GM04504 (cell line): ENCODE measurements at places on chromosomes 12 and 14.
A peak's percentile ranks its signal among the peaks of the same experiment; 100 is the strongest.

GRCh38 chr14:65308536-65308935, 104.0 kb upstream of the FUT8 start:
- DNase-seq = no peak

DNA sequence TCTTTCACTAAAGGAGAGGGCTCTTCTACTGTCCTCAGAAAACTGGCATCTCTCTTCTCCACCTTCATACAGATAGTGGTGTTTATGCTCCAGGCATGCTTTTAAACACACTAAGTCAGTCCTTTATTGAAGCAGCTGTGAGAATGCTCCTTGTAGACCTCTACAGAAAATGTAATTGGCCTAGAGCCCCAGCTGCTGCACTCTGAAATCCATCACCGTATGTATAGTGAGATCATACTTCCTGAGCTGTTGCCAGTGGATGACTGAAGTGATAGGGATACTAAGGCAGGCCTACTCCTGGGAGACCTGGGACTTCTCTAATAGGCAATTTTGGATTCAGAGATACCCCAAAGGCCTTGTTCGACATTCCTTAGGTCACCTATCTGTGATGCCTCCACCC, 535.4 kb downstream of the RPS29 start:
- DNase-seq = no peak

DNA sequence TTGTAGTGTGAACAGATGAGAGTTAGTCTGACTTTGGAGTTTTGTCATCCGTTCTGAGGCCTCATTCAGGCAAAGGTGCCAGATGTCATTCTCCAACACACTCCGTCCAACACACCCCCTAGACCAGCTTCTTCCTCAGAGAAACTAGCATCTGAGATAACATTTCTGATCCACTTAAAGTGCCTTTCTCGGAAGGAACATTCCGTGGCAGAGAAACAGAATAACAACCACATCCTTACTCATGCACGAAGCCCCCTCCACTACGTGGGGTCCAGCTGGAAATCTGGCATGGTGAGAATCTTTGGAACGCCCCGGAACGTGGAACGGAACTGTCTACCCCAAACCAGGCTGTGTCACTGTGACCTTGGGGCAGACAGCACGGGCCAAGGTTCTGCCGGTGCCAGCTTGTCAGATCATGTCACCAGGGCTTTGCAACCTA, 17.0 kb upstream of the BCL7A start:
- DNase-seq = no peak

- DNase-seq = peak; percentile 37
Measured at GRCh38 chr14:50954811-50955372, 10.6 kb upstream of the PYGL start.

DNA sequence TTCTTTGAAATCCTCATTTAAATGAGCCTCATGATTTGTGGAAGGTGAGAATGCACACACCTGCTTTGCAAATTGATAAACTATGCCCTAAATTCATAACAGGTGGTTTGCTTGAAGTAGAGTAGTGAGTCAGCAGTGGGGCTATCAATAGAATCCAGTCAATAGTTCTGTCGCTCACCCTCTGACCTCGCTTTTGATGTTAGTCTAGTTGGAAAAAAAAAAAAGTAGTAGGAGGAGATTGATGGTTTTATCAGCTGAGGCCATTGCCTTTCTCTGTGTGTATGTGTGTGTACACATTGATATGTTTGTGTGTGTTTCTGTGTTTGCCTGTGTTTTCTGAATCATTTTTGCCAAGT, 267.3 kb downstream of the SNAPC1 start:
- DNase-seq = no peak

GRCh38 chr12:107783406-107784376, 9.2 kb downstream of the ASCL4 start:
- no peak for DNase-seq

- no peak for DNase-seq
Measured at GRCh38 chr14:36524874-36525745, 5.1 kb upstream of the NKX2-1 start.

GRCh38 chr12:110475426-110475825, 6.8 kb downstream of the FAM216A start:
- no peak for DNase-seq

DNA sequence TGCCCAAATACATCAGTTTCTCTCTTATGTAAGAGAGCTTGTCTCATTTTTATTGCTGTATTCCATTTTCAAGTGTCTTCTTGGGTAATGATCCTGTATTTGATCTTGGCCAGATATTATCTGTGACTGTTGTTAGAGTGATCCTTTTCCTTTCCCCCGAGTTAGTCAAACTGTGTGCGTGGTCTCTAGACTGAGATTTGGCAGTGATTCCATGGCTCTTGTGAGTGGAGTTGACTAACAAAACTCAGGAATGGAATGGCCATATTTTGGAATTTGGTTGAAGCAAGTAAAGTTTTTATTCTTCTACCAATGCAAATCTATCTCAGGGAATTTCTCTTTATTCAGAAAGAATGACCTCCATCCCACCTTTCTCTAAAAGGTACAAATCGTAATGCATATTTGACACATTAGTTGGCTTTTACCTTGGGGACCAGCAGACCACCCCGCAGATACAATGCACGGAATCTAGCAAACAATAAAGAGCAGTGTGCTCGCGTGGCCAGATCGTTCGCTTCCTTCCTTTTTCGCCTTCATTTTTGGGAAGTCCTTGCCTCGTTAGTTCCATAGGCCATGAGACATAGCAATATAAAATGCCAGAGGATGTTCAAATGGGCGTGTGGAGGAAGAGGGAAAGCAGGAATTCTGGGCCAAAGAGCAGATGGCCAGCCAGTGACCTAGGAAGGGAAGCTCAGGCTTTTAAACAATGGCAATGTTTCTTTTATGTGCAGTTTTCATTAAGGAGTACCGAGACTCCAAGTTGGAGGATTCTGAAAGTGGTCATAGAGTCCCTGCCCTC, 24.4 kb downstream of the ETV6 start:
- no peak for DNase-seq

GRCh38 chr12:114166362-114166761, 200.2 kb upstream of the RBM19 start:
- no peak for DNase-seq

- DNase-seq = no peak
Measured at GRCh38 chr12:57817261-57817989, 1.1 kb downstream of the AVIL start.

DNA sequence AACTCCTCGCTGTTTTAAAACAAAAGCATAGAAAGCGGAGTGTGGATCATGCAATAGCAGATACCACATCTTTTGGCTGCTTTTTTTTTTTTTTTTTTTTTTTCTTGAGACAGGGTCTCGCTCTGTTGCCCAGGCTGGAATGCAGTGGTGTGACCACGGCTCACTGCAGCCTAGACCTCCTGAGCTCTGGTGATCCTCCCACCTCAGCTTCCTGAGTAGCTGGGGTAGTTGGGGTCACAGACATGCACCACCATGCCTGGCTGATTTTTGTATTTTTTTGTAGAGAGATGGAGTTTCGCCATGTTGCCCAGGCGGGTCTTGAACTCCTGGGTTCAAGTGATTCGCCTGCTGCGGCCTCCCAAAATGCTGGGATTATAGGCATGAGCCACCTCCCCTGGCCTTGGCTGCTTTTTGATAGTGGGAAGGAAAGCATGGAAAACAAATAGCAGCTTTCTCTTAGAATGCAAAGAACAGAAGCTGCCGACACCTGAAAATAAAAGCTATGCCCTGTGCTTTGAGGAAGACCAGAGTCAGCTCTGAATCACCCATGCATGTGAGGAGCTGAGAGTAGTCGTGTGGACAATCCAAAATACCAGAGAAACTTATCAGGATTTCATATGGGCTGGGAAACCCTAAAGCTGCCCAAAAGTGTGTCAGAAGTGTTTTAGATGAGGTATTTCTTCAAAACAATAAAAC, 3.6 kb upstream of the ELK3 start:
- DNase-seq = no peak

DNA sequence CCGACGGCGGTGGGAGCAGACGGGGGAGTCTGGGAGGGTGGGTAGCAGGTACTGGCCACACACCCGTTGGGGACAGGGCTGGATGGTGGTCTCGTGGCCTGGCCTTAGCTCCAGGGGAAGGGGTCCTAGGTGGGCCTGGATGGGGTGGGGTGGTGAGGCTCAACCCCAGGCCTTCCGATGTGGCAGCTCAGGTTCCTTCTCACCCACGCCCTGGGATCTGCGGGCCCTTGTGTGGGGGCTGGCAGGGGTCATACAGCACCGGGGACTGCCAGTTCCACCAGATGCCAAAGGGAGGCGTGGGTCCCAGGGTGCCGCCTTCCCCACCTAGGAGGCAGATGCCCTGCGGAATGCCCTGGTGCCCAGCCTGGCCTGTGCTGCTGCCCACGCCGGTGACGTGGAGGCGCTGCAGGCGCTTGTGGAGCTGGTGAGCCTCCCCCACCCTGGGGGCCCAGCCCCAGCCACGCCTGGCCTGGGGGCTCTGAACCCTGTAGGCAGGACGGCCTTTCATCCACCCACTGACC, 21.0 kb downstream of the ASPG start:
- DNase-seq = no peak

- no peak for DNase-seq
Measured at GRCh38 chr12:92629349-92630065, 73.3 kb upstream of the PLEKHG7 start.

DNA sequence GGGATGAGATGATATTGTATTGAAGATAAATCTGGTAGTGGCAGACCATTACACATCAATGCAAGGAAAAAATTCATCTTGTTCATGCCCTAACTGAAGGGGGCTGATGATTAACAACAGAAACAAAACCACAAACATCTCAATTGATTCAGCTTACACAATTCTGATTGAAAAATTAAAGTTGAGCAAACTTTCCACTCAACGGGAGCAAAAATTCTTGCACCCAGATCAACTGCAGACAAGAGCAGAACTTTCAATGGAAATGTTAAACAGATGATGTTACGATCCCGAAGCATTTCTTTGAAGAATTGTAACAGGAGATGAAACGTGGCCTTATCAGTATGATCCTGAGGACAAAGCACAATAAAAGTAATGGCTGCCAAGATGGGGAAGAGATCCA, 172.4 kb upstream of the SOX5 start:
- no peak for DNase-seq

DNA sequence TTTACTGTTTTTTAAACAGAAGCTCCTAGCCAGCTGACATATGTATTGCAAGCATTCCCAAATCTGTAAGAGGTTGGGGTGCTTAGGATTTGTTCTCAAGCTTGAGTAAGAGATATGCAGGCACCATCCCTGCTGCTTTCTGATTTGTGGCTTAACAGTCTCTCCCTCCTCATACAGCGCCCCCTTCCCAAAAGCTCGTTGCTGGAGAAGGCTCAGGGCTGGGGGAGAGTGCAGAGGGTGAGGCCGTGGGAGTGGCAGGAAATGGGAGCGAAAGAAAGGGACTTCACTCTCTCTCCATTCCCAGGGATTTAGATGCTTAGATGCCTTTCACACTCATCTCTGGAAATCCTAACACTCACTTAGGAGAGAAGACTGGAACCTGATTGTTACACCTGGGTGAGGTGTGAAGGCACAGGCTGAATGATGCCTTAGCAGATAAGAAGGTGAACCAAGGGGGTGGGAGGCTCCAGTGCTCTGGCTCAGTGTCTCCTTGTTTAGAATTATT, 172.0 kb downstream of the C12orf75 start:
- no peak for DNase-seq

- DNase-seq = peak; percentile 57
Measured at GRCh38 chr12:93223440-93224426, 154.0 kb upstream of the NUDT4 start.

GRCh38 chr12:124024776-124025175, 51.8 kb downstream of the ZNF664 start:
- DNase-seq = no peak

GRCh38 chr12:28415755-28416154, 225.5 kb downstream of the CCDC91 start:
- DNase-seq = peak; percentile 55

DNA sequence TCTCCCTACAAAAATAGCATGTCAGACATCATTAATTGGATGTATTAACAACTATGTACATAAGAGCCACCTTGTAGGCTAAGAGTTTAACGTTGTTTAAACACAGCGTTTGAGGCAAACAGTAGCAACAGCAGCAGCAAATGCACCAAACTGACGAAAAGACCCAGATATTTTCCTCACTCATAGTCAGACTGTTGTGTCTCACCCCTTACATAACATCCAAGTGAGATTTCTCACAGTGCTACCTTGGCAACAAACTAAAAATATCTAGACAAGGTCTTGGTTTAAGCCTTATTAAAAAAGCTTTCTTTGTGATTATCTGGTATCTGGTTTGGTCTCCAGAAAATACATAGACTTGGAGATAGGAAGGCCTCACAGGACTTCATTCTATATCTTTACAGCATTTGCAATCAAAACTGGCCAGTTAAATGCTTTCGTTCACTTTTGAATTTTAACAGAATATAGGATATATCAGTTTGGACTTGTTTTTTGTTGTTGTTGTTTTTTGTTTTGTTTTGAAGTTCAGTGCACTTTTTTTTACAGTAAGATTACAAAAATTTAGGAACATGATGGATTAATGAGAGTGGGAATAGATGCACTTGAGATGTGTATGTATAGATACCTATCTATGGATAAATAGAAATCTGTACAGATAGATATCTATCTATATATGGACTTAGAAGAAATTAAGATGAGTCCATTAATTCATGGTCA, 4.1 kb downstream of the BHLHE41 start:
- DNase-seq = no peak

GRCh38 chr14:69048456-69048855, 69.4 kb upstream of the ACTN1 start:
- no peak for DNase-seq

GRCh38 chr12:94563286-94563685, 87.1 kb downstream of the TMCC3 start:
- DNase-seq = no peak

- DNase-seq = no peak
Measured at GRCh38 chr14:53792909-53793308, 163.7 kb downstream of the BMP4 start.

DNA sequence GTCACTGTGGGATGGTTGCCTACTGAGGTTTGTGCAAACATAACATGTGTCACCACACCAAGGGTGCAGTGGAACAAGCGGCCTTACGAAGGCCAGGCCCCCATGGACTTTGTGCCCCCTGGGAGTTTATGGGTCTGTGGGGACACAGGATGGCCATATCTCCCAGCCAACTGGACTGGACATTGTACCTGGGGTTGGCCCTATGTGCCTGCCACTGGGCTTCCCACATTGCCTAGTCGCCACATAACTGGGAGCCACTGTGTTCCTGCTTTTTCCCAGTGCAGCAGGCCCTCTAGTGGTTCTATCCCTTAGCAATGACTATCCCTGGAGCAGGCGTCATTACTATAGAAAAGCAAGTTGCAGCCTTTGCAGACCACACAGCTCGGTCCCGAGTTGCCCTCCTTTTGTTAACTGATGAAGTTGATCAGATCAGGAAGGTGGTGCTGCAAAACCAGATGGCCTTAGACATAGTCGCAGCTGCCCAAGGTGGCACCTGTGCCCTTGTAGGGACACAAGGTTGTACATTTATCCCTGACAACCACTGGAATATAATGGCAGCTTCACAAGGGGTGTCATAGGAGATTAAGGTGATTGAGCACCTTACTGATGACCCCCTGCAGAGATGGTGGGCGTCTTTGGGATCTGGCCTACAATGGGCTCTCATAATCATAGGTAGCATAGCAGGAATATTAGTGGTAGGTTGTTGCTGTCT, 15.2 kb upstream of the RNASE12 start:
- DNase-seq = no peak

- no peak for DNase-seq
Measured at GRCh38 chr12:132186857-132187620, 42.8 kb downstream of the NOC4L start.

GRCh38 chr14:96423446-96424108, 31.6 kb downstream of the AK7 start:
- no peak for DNase-seq
